NCI-H1694 treated with DMSO at 0.1 percent for 48 hours (cell line): ENCODE measurements at places on chromosomes 2 and 18.

DNA sequence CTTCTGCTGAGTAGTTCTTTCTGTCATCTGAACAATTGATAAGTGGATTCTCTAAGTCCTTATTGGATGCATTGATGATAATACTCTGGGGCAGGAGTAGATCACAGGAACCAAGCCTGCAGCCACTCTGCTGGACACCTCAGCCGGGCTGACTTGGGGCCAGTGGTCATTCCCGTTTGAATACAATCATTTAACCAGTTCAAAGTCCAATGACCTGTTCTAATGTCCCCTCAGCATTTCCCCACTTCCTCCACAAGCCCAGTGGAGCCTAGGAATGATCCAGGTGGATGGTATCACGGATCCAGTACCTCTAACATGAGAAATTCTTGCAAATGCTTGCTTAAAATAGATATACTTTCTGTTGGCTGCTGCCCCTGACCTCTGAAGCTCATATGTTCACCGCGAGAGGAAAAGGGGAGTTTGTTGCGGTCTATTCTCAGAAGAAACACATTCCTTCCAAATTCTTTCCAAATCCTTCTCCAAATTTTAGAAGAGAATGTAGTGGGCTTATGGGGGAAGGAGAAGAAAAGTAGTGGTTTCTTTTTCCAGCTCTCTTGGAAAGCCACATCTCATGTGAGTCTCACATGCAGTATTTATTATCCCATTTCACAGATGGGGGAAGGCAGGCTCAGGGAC is 170.9 kb downstream of the INHBB start:
- DNase-seq = no peak

- no peak for DNase-seq
Observed at GRCh38 chr18:59208602-59209125, 11.3 kb upstream of the GRP start.

DNA sequence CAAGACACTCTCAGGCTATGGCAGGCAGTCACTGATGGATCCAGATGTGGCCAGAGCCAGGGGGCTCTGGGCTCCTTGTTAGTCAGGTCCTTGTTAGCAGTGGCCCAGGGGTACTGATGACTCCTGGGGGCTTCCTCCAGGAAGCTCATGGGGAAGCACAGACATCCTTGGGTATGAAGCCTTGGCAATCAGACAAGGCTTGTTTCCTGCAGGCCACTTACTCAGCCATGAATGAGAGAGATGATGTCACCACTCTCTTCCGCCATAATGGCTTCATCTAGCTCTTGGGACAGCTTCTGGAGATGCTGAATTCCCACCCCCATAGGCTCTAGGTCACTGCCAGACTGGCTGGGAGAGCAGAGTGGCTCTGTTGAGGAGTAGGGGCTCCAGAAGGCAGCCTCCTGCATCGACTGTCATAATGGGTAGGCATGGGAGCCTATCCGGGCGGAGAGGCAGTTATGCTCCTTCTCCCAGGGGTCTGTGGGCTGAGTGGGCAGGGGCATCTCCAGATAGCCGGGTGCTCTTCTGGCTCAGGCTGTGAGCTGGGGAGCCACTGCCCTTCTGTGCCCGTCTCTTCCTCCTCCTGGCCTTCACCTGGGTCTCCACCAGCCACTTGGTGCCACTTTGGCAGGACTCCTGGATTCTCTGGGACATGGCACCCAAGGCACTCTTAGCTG is 40.2 kb upstream of the BMPR2 start:
- DNase-seq = no peak

GRCh38 chr2:192499476-192499875 is 304.7 kb upstream of the TMEFF2 start:
- DNase-seq = no peak

GRCh38 chr2:236866542-236867340 is 218.9 kb upstream of the COPS8 start:
- DNase-seq = no peak

GRCh38 chr2:74199871-74200305 is 1.5 kb downstream of the MTHFD2 start:
- no peak for DNase-seq

DNA sequence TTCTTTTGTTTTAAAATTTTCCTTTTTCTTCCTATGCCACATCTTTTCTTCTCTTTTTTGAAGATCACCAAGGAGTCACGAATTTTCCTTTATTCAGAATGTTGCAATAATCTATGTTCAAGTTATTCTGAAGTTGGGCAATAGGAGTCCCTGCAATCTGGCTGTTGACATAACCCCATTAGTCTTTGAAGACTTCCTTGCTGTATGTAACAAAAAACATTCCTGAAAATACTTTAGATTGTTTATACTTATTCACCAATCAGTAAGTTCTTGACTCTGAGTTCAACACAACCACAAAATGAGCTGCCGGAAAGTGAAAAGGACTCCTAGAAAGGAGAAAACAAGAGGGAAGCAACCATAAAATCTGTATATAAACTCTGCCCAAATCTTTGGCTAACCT is 62.8 kb downstream of the TMEM237 start:
- no peak for DNase-seq

DNA sequence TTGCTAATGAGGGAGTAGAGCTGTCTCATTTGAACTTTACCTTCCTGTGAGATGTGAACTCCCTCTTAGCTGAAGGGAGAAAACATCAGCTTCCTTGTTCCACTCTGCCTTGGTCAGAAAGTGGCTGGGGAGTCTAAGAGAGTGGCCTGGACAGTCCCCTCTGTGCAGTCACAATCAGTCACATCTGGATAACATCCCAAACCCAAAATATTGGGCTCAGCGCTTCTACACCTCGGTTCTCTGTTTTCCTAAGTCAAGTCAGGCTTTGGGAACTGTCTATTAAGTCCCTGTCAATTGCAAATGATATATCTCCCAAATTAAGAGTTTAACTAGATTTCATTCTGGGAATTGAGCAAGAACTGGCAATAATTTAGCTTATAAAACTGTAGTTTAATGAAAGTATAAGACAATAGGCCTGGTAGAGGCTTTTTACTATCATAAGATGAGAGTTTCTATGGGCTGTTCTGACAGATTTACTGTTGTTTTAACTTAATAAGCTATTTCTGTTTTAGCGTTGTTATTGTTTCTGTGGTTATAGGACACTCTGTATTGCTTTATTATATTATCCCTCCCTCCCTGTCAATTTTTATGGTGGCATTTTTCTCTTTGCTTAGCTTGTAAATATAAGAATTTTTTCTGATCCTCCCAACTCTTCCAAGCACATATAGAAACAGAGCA is 135.1 kb upstream of the LHCGR start:
- DNase-seq = no peak

DNA sequence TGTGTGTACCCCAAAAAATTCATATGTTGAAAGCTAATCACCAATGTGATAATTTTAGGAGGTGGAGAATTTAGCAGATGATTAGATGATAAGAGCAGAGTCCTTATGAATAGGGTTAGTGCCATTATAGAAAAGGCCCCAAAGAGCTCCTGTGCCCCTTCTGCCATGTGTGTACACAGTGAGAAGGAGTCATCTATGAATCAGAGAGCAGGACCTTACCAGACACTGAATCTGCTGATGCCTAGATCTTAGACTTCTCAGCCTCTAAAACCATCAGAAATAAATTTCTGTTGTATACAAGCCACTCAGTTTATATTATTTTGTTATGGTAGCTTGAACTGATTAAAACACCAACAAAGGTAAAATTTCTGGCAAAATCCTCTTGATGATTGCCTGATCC is 560.0 kb upstream of the CDH2 start:
- no peak for DNase-seq
